ENCODE measurements at places on chromosomes 7 and 10. TPM values are rescaled to one million over a fixed set of nuclear protein-coding genes. Genes with fewer than 3 reads are reported as not detected.

- no peak for DNase-seq
Observed at GRCh38 chr7:143485500-143485899, 7.8 kb downstream of the TAS2R41 start.

- DNase-seq = no peak
Observed at GRCh38 chr7:158783595-158783994, 45.7 kb downstream of the ESYT2 start.

- DNase-seq = no peak
Observed at GRCh38 chr10:43983856-43984271, 335.2 kb upstream of the ZNF32 start.

GRCh38 chr10:50234486-50234885 lies 16.8 kb downstream of the ASAH2 start:
- DNase-seq = no peak

DNA sequence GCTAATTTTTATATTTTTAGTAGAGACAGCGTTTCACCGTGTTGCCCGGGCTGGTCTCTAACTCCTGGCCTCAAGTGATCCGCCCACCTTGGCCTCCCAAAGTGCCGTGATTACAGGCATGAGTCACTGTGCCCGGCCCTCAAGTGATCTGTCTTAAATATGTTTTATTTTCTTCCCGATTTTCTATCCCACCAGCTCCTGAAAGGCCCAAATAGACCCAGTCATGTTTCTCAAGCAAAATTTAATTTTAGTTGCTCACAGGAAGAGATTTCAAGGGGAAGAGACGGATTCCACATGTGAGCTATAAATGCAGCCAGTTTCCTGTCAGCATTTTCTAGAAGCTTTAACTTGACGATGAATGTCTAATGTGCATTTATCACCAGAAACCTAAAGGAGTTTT lies 12.0 kb downstream of the DENND10 start:
- no peak for DNase-seq

DNA sequence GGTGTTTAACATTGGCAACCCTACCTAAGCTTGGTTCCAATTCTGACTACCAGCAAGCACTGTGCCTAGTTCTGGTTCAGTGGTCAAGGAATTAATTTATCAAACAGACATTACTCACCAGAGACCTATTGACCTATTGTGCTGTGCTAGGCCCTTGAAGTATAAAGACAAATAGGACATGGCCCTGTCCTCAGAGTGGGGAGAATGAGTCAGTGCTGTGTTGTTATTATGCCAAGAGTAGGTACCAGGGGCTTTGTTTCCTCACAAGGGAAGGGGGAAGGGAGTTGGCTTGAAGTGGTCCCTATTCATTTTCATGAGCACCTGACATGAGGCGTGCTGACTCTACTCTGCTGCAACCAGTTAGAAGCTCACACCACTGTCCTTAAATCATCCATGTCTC lies 62.6 kb upstream of the PLPP4 start:
- DNase-seq = no peak

GRCh38 chr7:70338015-70338414 lies 739.7 kb downstream of the AUTS2 start:
- DNase-seq = no peak

Gene ASB15
- 1.8 TPM for polyA plus RNA-seq

Gene ZNF503
- 45.8 TPM for polyA plus RNA-seq

Gene IPMK
- polyA plus RNA-seq = 1.7 TPM

Gene PSD
- 1.2 TPM for polyA plus RNA-seq
